Sciatic nerve (tissue), 2 donors: ENCODE measurements at places on chromosomes 2 and 18. TPM values are rescaled to one million over a fixed set of nuclear protein-coding genes. Genes with fewer than 3 reads are reported as not detected.

- no peak for DNase-seq
Observed at GRCh38 chr2:143183804-143184463, 54.7 kb downstream of the ARHGAP15 start.

DNA sequence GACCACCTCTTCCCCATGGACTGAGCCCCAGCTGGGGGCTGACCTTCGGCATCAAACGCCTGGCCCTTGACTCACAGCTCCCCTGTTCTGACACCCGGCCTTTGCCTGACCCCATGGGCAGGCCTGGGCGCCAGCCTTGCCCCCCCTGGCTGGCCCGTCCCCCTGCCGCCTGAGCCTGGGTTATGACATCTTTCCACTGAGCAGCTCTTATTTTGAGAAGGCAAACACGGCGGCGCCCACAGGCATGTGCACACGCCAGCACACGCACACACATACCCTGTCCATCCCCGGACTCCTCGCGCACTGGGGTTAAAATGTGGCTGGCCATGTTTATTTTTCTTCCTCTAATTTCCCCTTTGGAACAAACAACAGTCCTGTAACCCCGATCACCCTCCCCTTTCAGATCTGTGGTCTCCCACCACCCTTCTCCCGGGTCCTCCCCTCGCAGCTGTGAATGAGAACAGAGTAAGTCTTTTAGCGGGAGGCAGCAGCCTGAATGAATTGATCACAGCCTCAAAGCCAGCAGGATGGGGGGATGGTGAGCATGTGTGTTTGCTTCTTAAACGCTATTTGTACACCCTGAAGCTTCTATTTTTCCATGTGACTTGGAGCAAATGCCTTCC is 11.8 kb upstream of the ATOH8 start:
- peak; percentile 86 for DNase-seq

DNA sequence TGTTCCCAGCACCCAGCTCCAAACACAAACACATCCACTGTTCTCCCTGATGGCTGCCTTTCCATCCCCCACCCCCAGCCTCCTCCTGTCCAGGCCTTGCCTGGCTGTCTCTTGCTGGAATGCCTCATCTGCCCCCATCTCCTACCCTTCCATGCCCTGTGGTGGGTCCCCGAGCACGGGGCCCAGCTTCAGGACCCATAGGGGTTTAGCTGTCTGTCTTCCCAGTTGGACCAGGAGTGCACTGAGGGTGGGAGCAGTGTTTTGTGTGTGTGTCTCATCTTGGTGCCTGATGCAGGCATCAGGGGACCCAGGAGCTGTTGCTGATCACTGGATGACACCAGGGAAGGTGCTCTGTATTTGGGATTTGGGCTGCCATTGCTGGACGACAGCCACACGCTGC is 34.5 kb downstream of the GLI2 start:
- no peak for DNase-seq

GRCh38 chr18:74446178-74446577 is 10.9 kb downstream of the DIPK1C start:
- no peak for DNase-seq

Gene SERPINB3
- not detected for total RNA-seq

- DNase-seq, result no peak
Observed at GRCh38 chr2:38981670-38982357, 92.1 kb downstream of the ARHGEF33 start.

Gene CNTNAP5
- total RNA-seq, result not detected

DNA sequence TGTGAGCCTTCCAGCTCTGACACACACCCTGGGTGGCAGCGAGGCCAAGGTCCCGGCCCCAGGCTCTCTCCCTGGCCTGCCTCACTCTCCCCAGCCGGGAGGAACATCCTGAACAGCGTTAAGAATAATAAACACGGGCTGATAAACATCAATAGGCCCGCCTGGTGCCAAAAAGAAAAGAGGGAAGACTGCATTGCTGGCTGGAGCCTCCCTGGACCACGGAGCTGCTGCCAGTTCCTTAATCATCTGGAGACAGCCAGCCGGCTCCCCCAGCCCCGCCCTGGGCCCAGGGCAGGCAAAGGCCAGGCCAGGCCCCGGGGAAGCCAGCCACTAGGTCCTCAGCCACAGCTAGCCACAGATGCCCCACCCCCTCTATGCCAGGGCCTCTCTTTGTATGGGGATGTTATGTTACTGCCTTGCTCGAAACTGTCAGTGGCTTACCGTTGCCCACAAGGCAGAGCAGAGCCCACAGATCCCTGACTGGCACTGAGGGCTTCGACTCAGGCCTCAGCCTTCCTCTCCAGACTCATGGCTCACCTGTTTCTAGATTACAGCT is 293.7 kb downstream of the DYSF start:
- no peak for DNase-seq

Gene RBM43
- total RNA-seq, result 23.7 TPM

Gene ALPP
- total RNA-seq, result not detected

DNA sequence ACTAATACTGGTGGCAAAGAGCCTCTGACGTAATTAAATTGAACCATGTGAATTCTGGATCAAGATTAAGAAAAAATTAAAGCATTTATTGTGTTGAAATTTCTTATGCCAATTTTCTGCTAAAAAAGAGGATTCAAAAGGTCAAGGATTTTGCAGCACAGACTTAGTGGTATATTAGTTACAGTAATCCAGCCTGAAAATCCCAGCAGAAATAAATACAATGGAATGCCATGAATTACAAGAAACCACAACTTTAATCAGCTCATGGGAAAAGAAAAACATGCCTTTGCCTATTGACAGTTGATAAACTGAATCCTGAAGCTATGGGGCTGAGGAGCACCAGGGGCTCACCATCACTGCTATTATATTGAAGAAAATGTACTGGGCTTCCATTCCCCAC is 114.8 kb upstream of the SATB2 start:
- DNase-seq, result no peak

Gene PRSS56
- total RNA-seq, result not detected

GRCh38 chr2:152336119-152336853 is 1.3 kb downstream of the FMNL2 start:
- peak; percentile 80 for DNase-seq

Gene IHH
- 0.22 TPM for total RNA-seq

GRCh38 chr2:172253190-172254052 is 150.7 kb upstream of the DLX2 start:
- no peak for DNase-seq

DNA sequence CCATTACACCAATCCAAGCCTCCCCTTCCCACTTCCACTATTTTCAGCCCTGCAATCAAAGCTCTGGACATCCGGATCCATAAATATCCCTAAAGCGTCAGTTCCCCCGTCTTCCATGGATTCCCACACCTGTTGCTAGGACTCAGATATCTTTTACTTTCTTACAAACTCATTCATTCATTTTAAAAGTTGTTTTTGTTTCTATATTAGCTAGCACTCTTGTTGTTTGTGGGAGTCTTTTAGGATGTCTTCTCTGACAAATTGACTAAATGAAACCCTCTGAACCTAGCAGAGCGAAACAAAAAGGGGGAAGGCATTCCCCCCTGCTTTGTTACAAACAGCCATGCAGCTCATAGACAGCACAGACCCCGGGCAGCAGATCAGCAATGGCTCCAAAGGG is 9.0 kb upstream of the NBAS start:
- no peak for DNase-seq

DNA sequence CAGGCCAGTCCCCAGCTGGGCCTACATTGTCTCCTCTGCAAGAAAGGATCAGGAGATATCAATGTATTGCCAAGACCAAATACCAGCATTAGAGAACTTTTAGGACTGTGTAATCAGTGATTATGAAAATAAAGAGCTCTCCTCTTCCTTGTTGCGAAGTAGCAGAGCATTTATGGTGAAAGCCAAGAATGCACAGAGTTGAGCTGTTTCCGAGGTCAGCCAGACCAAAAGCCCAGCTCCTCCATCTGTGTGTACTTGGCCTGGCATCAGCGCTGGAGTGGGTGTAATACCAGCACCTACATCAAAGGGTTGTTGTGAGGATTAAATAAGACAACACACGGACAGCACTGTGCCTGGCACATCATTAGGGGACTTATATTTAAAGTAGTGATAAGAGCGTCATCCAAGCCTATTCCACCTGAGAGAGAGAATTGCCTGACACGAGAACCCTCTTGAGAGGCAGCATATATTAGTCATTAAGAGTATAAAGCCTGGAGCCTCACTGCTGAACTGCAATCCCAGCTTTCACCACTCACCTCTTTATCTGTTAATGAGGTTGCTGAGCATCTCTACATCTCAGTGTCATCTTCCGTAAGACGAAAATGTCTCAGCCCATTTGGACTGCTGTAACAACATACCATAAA is 7.4 kb upstream of the SLC16A14 start:
- DNase-seq, result no peak

DNA sequence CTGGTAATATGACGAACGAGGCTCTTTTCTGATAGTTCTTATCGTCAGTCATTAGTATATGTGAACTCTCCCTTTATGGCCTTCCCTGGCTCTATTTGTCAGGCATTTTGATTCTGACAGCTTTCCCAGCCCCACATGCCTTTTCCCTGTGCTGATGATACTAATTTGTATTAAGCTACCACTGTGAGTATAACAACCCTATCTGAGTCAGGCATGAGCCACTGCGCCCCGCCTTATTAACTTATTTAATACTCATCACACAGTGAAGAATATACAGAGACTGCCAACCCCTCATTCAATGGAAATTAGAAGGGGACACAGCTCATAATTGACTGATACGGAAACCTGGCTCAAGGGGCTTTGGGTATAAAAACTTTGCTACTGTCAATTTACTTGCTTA is 140.0 kb downstream of the NETO1 start:
- DNase-seq, result no peak

DNA sequence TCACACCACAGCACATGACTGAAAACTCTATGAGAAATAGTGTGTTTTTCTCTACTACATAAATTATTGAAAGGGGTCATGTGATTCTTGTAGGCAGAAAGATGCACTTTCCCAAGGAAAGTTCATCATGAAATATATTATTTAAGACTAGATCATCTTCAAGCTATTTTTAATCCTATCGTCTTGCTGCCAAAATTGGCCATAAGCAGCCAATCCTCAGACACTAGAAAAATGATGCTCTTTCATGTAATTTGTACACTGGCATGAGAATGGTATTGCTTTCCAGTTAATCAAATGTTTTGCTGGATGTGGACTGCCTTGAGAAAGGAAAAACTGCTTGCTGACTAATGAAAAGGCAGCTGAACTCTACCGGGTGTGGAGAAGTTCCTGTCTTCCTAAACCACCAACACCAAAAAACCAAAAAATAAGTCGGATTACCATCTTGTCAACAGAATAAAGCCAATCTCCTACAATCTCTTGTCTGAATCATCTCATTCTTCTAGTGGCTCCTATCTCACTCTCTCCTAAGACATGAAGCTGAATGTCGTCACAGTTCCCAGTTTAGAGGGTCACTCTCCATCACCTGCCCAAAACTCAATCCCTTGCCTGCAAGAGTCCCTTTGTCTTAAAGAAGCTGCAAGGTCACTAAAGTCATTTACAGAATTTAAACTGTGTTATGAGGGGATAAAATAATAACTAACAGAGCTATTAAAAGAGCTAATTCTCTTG is 5.3 kb downstream of the BCL2 start:
- no peak for DNase-seq

- no peak for DNase-seq
Observed at GRCh38 chr2:32617599-32618189, 10.2 kb upstream of the TTC27 start.

Gene TRIP12
- total RNA-seq, result 235 TPM

- DNase-seq, result no peak
Observed at GRCh38 chr2:42752314-42752713, 11.6 kb downstream of the OXER1 start.

DNA sequence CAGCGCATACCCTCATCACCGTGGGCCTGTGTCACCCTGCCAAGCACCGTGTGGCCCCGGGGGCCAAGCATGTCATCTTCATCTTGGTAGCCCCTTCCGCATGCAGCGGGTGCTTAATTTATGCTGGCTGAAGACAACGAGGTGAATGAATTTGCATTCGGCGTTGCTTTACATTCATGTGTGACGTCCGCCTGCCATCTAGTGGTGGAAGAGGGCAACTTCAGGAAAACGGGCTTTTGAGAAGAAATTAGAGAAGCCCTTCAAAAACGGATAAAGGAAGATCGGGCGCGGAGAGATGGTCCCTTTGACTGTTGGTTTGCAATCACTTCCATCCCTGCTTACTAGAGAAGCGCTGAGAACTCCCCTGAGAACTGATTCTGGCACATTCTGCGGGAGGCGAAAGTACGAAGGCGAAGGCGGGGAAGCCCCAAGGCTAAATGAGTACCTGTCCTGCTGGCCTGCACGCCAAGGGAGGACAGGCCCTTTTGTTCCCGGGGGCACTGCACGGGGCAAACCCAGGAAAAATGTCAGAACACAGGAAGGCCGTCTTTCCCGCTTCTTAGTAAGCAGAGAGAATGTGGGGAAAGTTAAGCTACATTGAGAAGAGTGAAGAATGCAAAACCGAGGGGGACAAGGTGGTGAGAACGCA is 145.9 kb downstream of the ZNF516 start:
- peak; percentile 80 for DNase-seq

- no peak for DNase-seq
Observed at GRCh38 chr2:199716807-199717586, 134.0 kb downstream of the FTCDNL1 start.

GRCh38 chr2:222708274-222708710 is 36.8 kb downstream of the MOGAT1 start:
- peak; percentile 92 for DNase-seq

Gene CLIP4
- total RNA-seq, result 85.6 TPM

- no peak for DNase-seq
Observed at GRCh38 chr2:12847694-12848575, 131.2 kb downstream of the TRIB2 start.

GRCh38 chr2:144357623-144358373 is 162.1 kb downstream of the ZEB2 start:
- no peak for DNase-seq

Gene RGPD5
- 134 TPM for total RNA-seq

DNA sequence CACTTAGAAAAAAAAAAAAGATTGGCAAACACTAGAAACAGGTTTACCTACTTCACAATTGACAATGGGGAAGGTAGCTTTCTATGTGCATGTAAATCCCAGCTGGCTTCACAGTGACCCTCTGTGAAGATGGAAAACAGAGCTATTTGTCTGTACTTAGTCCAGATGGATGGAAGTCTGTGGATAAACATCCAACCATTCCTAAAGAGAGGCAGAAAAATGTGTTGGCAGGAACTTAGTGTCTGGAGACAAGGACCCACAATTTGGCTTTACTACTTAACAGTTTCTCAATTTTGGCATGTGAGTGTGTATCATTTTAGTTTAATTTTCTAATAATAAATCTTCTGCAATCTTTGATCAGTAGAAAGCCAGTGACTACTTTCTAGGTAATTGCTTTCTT is 154.4 kb downstream of the RAD51AP2 start:
- no peak for DNase-seq

Gene PLEKHH2
- total RNA-seq, result 58.9 TPM

- DNase-seq, result no peak
Observed at GRCh38 chr18:11324956-11325882, 175.8 kb upstream of the PIEZO2 start.

- DNase-seq, result no peak
Observed at GRCh38 chr2:224520064-224520463, 65.1 kb downstream of the CUL3 start.

DNA sequence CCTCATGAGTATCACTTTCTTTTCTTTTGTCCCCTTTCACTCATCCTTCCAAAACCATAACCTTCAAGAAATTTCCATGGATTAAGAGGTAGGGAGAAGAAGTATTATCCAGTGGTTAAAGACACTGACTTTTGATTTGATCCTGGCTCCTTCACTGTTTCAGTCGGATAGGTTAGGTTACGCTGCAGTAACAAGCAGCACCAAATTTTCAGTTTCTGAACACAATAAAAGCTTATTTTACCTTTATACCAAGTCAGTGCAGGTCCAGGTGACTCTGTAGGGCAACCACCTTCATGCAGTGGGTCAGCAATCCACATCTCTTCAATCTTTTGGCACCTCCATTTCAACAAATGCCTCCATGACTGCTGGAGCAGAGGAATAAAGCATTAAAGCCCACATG is 15.0 kb upstream of the MARCHF4 start:
- no peak for DNase-seq

- DNase-seq, result no peak
Observed at GRCh38 chr2:117723483-117723882, 91.0 kb upstream of the DDX18 start.
